CD8-positive, alpha-beta T cell (primary cell): ENCODE measurements at places on chromosomes 7 and 10. TPM values are rescaled to one million over a fixed set of nuclear protein-coding genes. Genes with fewer than 3 reads are reported as not detected.

DNA sequence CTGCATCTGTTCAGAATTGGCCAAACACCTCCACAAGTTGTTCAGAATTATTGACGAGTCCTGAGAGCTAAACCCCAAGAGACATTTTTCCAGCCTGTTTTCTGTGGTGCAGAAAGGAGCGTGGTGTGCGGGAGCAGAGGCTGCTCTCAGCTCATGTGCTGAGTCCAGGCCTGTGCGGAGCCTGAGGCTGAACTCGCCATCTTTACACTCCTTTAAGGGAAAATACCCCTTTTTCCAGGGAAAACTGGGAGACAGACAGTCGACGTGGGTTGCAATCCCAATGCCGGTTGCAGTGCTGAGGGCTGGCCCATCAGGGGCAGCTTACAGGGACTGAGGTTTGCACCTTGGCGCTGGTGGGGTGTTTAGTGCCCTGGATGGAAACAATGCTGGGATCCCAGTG lies 112.2 kb downstream of the ADARB2 start:
- no peak for DNase-seq

- DNase-seq, result no peak
Measured at GRCh38 chr10:124465003-124465776, 3.6 kb downstream of the LHPP start.

BCAP29 gene
- 9.0 TPM for total RNA-seq

DNA sequence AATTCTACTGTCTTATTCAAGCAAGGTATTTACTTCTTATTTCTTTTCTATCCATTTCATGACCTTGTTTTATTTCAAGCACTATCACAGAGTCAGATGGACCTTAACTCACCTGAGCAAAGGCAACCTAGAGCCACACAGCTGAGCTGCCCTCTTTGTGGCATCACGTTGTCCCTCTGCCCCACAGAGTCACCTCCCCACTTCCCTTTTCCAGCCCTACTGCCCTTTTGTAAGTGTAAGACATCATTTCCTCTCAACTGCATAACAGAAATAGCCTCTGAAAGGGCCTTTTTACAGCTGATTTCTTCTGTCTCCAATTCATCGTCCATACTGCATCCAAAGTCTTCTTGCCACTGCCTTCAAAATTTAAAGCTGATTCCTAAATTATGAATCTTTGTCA lies 946.0 kb downstream of the NRG3 start:
- no peak for DNase-seq

DNA sequence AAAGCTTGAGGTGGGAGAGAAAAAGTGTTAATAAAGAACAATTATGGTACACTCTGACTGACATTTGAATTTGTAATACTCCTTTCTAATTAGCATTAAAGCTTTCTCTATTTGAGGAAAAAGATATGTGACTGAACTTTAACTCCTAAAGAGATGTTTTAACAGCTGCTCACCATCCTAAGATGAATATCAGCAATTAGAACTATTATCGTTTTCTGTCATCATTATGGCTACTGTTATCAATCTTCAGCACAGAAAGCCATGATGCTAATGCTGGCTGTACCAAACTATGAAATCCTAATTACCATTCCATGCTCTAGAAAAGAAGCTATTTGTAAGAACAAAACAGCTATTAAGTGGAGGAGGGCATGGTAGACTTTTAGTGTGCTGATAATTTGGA lies 228.8 kb upstream of the CSTF2T start:
- DNase-seq, result no peak

GRCh38 chr10:63165249-63165648 lies 32.1 kb downstream of the NRBF2 start:
- DNase-seq, result no peak

WEE2 gene
- 0.22 TPM for total RNA-seq

HMX2 gene
- total RNA-seq, result not detected

GRCh38 chr10:112384141-112384540 lies 10.2 kb downstream of the ACSL5 start:
- DNase-seq, result no peak

GRCh38 chr7:299169-299568 lies 9.2 kb downstream of the FOXL3 start:
- DNase-seq, result no peak
